ENCODE measurements at places on chromosomes 5 and 9. TPM values are rescaled to one million over a fixed set of nuclear protein-coding genes. Genes with fewer than 3 reads are reported as not detected.

GRCh38 chr5:35367526-35367925 lies 137.2 kb upstream of the PRLR start:
- no peaks in the 10 kb centered on the region for H3K27me3 ChIP-seq
- no peak overlapping the region for H3K27ac ChIP-seq
- H3K4me1 ChIP-seq = peaks cover 11% of the 10 kb centered on the region
- H3K36me3 ChIP-seq = no peaks in the 10 kb centered on the region
- H3K4me3 ChIP-seq = no peak overlapping the region

DNA sequence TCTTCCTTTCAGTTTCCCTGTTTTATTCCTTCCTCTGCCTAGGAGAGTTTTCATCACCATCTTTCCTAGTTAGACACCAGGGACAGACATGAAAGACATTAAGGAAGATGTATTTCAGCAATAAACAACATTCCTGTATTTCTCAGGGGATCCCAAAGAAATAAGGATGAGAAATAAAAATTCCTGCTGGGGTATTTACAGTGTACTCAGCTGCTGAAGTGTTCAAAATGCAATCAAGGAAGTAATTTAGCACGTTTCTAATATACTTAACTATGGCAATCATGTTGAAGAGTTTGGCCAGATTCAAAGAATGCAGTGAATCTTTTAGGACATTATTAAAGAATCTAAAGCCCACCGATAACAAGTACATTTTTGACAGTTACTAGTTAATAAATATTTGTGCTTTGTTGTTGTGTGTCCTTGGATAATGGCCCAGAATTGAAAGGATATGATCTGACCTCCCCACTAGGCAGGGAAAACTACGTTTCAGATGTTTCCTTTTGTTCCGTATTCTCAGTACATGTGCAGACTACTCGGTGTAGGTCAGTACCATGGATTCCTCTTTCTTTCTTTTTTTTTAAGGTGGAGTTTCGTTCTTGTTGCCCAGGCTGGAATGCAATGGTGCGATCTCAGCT lies 46.8 kb downstream of the INIP start:
- H3K36me3 ChIP-seq = no peaks in the 10 kb centered on the region
- H3K27me3 ChIP-seq = no peaks in the 10 kb centered on the region
- H3K4me3 ChIP-seq = no peak overlapping the region
- no peaks in the 10 kb centered on the region for H3K4me1 ChIP-seq
- no peak for DNase-seq
- no peak overlapping the region for H3K27ac ChIP-seq

The CNTFR gene
- total RNA-seq = 2.4 TPM

GRCh38 chr5:175855041-175855720 lies 16.2 kb upstream of the CPLX2 start:
- H3K4me3 ChIP-seq = no peak overlapping the region
- no peak overlapping the region for H3K27ac ChIP-seq
- H3K36me3 ChIP-seq = no peaks in the 10 kb centered on the region
- DNase-seq = no peak
- H3K27me3 ChIP-seq = no peaks in the 10 kb centered on the region

DNA sequence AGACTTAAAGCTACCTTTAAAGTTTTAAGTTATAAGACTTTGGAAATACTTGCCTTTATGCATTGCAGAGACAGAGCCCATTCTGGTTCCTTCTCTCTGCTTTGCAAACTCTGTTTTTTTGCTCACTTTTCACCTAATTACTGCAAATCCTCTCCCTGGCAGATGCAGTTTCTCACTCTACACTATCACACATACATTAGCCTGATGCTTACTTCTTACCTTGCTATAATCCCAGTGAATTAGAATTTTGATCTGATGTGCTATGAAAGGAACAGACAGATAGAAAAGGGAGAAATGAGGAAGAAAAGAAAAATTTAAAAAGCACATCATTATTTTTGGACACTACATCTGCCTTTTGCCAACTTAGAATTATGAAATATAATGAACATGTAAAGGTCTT lies 489.5 kb upstream of the EDIL3 start:
- H3K27ac ChIP-seq = no peak overlapping the region
- H3K36me3 ChIP-seq = no peaks in the 10 kb centered on the region
- no peaks in the 10 kb centered on the region for H3K27me3 ChIP-seq
- H3K4me3 ChIP-seq = no peak overlapping the region
- no peak for DNase-seq

The PCDHA2 gene
- total RNA-seq = not detected

GRCh38 chr5:112511920-112512319 lies 92.8 kb upstream of the EPB41L4A start:
- H3K27me3 ChIP-seq = no peaks in the 10 kb centered on the region
- no peak overlapping the region for H3K4me3 ChIP-seq
- no peak for DNase-seq

The TNFSF8 gene
- 5.3 TPM for total RNA-seq

GRCh38 chr5:89055015-89055694 lies 172.2 kb upstream of the MEF2C start:
- no peak overlapping the region for H3K27ac ChIP-seq
- no peaks in the 10 kb centered on the region for H3K27me3 ChIP-seq
- no peaks in the 10 kb centered on the region for H3K36me3 ChIP-seq
- no peaks in the 10 kb centered on the region for H3K4me1 ChIP-seq
- H3K4me3 ChIP-seq = no peak overlapping the region
- no peak for DNase-seq

- no peaks in the 10 kb centered on the region for H3K27me3 ChIP-seq
- H3K27ac ChIP-seq = no peak overlapping the region
- no peak overlapping the region for H3K4me3 ChIP-seq
- no peak for DNase-seq
- peaks cover 11% of the 10 kb centered on the region for H3K4me1 ChIP-seq
Measured at GRCh38 chr5:126435261-126435660, 12.1 kb downstream of the GRAMD2B start.

The UBE2QL1 gene
- 0.89 TPM for total RNA-seq

DNA sequence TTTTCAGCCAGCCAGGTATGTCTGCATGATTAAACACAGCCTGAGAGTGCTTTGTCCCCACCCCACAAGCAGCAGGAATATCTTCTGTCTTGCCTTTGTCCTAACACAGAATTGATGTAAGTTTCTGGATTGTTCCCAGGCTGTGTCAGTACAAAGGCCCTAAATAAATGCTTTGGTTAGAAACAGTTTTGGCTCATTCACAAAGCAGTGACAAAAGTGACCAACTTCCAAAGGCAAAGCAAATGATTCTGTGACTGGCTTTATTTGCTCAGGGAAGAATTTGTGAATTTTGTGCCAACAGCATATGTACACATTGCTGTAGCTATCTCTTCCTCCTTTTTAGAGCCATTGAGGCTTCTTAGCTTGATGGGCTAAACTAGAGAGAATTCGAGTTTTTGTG lies 133.7 kb downstream of the PLPPR1 start:
- H3K36me3 ChIP-seq = no peaks in the 10 kb centered on the region
- H3K4me1 ChIP-seq = no peaks in the 10 kb centered on the region
- H3K27ac ChIP-seq = no peak overlapping the region
- no peak overlapping the region for H3K4me3 ChIP-seq
- no peaks in the 10 kb centered on the region for H3K27me3 ChIP-seq

DNA sequence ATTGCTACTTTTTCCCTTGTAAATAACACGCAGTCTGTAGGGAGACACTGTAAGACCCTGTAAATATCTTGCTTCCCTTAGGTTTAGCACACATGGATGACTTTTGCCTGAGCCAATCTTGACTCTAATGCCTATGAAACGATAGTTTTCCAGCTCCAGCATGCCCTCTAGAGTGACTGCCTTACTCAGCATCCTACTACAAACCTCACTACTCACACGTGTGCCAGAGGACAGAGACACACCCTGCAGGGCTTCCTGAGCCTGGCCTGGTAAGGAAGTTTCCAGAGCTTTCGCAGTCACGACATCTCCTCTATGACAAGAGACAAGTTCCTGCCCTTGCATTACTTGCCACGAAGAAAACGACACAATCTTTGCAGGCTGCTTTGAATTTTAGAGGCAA lies 138.1 kb downstream of the ATPSCKMT start:
- no peaks in the 10 kb centered on the region for H3K36me3 ChIP-seq
- DNase-seq = peak; percentile 39
- no peaks in the 10 kb centered on the region for H3K27me3 ChIP-seq
- H3K27ac ChIP-seq = no peak overlapping the region
- no peak overlapping the region for H3K4me3 ChIP-seq
- H3K4me1 ChIP-seq = no peaks in the 10 kb centered on the region

DNA sequence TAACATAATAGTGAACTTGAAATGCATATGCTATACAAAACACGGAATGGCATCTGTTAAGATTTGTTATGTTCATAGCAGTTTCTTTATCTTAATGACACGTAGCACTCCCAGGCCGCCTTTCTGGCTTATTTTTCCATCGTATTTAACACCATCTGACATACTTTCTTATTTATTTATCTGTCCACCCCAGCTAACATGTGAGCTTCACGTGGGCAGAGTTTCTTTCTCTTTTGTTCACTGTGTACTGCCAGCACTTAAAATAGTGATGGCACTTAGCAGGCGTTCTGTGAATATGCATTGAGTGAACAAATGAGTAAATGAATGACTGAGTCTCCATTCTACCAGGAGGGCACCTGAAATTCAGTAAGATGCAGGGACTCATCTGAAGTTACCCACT lies 29.4 kb upstream of the SYNPO start:
- no peak for DNase-seq
- peaks cover 61% of the 10 kb centered on the region for H3K4me1 ChIP-seq
- peak overlapping the region; percentile 73 for H3K27ac ChIP-seq
- H3K27me3 ChIP-seq = no peaks in the 10 kb centered on the region

GRCh38 chr9:36328798-36329411 lies 70.7 kb upstream of the GNE start:
- no peak overlapping the region for H3K27ac ChIP-seq
- H3K4me3 ChIP-seq = no peak overlapping the region
- no peaks in the 10 kb centered on the region for H3K27me3 ChIP-seq
- no peaks in the 10 kb centered on the region for H3K36me3 ChIP-seq

- H3K4me3 ChIP-seq = no peak overlapping the region
- peaks cover 20% of the 10 kb centered on the region for H3K4me1 ChIP-seq
- no peak for DNase-seq
- peaks cover 13% of the 10 kb centered on the region for H3K27me3 ChIP-seq
- no peaks in the 10 kb centered on the region for H3K36me3 ChIP-seq
Measured at GRCh38 chr9:130308081-130308571, 42.6 kb downstream of the HMCN2 start.

GRCh38 chr9:6703898-6704639 lies 53.7 kb upstream of the KDM4C start:
- peak overlapping the region; percentile 48 for H3K4me3 ChIP-seq
- H3K27me3 ChIP-seq = no peaks in the 10 kb centered on the region
- peak; percentile 97 for DNase-seq
- H3K36me3 ChIP-seq = no peaks in the 10 kb centered on the region
- H3K4me1 ChIP-seq = no peaks in the 10 kb centered on the region
- H3K27ac ChIP-seq = peak overlapping the region; percentile 86

The SLC38A9 gene
- total RNA-seq = 120 TPM

The ST8SIA4 gene
- 0.29 TPM for total RNA-seq

The EPB41L4A gene
- total RNA-seq = 9.8 TPM

DNA sequence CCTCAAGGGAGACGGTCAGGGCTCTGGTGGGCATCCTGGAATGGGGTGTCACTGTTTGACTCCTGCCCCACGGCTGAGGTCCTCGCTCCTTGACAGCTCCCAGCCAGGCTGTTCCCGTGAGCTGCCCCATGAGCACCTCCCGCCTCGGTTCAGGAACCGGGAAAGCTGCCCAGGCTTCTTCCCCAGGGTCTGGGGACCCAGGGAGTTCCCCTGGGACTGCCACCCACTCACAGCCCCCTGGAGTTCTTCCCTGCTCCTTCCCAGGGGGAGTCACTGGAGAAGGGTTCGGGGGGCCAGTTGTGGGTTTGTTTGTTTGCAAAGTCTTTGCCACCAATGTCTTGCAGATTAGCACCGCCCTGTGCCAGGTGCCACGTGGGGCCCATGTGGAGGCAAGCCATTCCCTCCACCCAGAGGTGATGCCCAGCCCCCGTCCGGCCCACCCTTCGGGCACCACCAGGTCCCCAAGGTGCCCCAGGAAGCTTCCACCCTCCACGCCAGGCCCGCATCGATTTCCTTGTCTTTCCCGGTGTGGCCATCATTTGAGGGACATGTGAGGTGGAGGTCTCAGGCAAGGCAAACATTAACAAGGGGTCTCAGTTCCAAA lies 1.3 kb downstream of the PLPP7 start:
- H3K36me3 ChIP-seq = no peaks in the 10 kb centered on the region
- DNase-seq = no peak
- no peak overlapping the region for H3K27ac ChIP-seq
- H3K4me3 ChIP-seq = peak overlapping the region; percentile 53

DNA sequence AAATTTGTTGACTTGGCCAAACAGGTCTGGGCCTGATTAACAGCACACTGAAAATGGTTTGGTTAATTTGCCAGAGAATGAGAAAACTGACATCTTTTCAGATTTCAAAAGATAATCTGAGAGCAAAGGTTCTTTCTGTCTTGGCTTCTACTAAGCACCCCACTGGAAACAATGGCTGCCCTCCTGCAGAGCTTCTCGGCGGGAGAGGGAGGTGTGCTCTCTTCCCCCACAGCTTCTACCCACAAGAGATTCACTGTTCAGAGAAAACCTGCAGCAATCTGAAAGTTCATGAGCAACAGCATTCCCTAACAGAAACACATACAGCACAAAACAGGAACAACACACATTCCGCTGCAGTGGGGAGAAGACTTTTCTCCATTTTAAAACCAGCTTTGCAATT lies 3.0 kb downstream of the DNAH5 start:
- DNase-seq = no peak
- no peak overlapping the region for H3K27ac ChIP-seq
- no peaks in the 10 kb centered on the region for H3K4me1 ChIP-seq
- H3K36me3 ChIP-seq = no peaks in the 10 kb centered on the region

GRCh38 chr5:122077366-122078115 lies 518 bp downstream of the LOX start:
- no peaks in the 10 kb centered on the region for H3K36me3 ChIP-seq
- H3K4me1 ChIP-seq = peaks cover 31% of the 10 kb centered on the region
- peak overlapping the region; percentile 60 for H3K4me3 ChIP-seq
- peak; percentile 71 for DNase-seq
- H3K27me3 ChIP-seq = peaks cover 19% of the 10 kb centered on the region

DNA sequence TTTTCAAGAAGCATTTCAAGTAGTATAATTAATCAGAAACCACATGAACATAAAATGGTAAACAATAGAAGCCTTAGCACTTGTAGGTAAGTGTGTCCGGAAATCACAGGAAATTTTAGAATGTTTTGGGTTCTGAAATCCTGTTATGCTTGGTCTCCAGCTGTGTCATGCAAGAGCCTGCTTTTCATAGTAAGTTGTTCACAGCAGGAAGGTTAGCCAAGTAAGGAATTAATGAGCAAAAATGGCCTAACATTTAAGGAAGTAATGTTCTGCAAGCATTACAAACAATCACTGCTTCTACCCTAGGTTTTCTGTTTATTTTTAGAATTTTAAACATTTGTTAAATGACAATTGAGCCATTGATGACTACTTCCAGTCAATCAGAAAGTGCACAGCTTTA lies 669.5 kb downstream of the SLCO4C1 start:
- H3K4me3 ChIP-seq = no peak overlapping the region
- H3K27me3 ChIP-seq = no peaks in the 10 kb centered on the region
- no peak for DNase-seq
- no peaks in the 10 kb centered on the region for H3K36me3 ChIP-seq

The FAM153A gene
- total RNA-seq = 1.8 TPM
